CD4-positive, alpha-beta memory T cell (primary cell): ENCODE measurements at places on chromosomes 16 and 17. TPM values are rescaled to one million over a fixed set of nuclear protein-coding genes. Genes with fewer than 3 reads are reported as not detected.
A peak's percentile ranks its signal among the peaks of the same experiment; 100 is the strongest.

GRCh38 chr16:68296693-68297092, 14.1 kb downstream of the SLC7A6OS start:
- H3K4me3 ChIP-seq, result no peak overlapping the region
- H3K27me3 ChIP-seq, result no peaks in the 10 kb centered on the region
- H3K27ac ChIP-seq, result no peak overlapping the region
- H3K4me1 ChIP-seq, result peaks cover 13% of the 10 kb centered on the region

GRCh38 chr17:56754523-56755208, 79.1 kb downstream of the C17orf67 start:
- no peak overlapping the region for H3K4me3 ChIP-seq
- no peak overlapping the region for H3K27ac ChIP-seq
- DNase-seq, result no peak
- H3K27me3 ChIP-seq, result no peaks in the 10 kb centered on the region

DNA sequence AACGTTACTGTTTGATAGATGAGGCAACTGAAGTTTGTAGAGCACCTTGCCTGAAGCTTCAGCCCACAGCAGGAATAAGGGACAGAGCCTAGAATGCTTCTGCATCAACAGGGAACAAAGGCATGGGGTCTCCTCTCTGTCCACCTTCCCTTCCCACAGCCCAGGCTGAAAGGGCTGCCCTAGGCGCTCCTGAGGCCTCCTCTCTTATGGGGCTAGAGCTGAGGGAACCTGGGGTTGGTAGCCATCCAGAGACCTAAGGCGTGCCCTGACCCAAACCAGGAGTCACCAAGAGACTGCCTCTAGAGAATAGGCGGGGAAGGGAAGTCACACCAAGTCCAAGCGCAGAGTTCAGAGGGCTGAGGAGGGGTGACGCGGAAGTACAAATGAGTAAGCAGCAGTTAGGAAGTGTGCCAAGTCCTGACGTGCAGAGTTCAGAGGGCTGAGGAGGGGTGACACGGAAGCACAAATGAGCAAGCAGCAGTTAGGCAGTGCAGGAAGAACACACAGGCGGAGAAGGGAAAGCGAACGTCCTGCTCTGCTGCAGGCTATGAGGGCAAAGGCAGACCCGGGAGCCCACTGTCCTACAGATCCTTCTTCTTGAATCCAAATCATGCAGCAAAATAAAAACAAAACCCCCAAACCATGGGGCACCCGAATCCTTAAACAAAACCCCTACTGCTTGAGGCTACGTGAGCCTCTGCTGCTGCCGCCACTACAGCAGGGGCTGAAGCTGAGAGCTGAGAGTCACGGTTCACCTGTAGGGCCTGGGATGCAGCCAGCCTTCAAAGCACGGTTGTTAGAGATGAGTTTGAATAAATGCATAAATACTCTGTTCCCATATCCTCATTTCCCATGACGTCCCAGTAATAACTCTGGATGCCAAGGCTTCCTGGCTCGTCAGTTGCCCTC, 2.7 kb upstream of the SPG7 start:
- peak overlapping the region; percentile 27 for H3K4me3 ChIP-seq
- peaks cover 2% of the 10 kb centered on the region for H3K36me3 ChIP-seq
- peaks cover 40% of the 10 kb centered on the region for H3K4me1 ChIP-seq
- DNase-seq, result peak; percentile 96

The RGS9 gene
- 0.67 TPM for total RNA-seq

- DNase-seq, result no peak
- H3K36me3 ChIP-seq, result no peaks in the 10 kb centered on the region
- no peak overlapping the region for H3K4me3 ChIP-seq
- H3K27ac ChIP-seq, result no peak overlapping the region
- H3K4me1 ChIP-seq, result peaks cover 10% of the 10 kb centered on the region
Measured at GRCh38 chr16:12097523-12098428, 121.2 kb downstream of the SNX29 start.

The CCR7 gene
- 269 TPM for total RNA-seq

GRCh38 chr16:68355447-68356248, 44.8 kb downstream of the PRMT7 start:
- DNase-seq, result no peak
- H3K36me3 ChIP-seq, result peaks cover 19% of the 10 kb centered on the region
- peaks cover 40% of the 10 kb centered on the region for H3K4me1 ChIP-seq
- no peaks in the 10 kb centered on the region for H3K27me3 ChIP-seq

DNA sequence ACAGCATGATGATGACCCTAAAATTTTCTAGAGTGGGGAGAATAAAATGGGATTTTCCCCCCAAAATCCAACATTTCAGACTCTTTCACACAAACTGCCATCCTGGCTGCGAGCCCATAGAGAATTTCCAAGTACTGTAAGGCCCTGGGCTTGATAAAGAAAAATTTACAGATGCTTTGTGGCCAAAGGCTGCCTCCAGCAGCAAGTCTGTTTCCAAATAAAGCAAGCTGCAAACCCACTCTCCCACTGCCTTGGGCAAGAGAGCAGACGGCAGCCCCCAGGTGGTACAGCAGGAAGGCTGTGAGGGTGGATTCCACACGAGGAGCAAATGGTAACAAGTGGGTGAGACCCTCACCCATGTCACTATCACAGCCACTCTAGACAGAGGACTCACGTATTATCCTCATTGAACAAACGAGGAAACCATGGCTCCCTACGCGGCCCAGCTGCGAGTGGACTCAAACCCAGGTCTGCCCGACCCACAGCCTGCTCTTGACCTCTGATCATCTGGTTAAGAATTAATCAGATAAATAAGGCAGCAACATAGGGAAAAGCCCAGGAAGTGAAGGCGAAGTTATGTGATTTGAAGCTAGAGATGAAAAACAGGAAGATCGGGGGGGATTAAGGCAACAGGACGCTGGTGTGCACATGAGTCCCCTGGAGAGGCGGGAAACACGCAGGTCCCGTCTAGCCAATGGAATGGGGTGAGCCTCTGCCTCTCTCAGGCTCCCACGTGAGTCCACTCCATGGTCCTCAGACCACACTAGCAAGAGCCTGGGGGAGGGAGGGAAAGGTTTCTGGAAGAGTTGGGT, 37.4 kb downstream of the AXIN2 start:
- H3K36me3 ChIP-seq, result peaks cover 4% of the 10 kb centered on the region
- no peak overlapping the region for H3K27ac ChIP-seq
- peaks cover 33% of the 10 kb centered on the region for H3K4me1 ChIP-seq
- no peaks in the 10 kb centered on the region for H3K27me3 ChIP-seq
- H3K4me3 ChIP-seq, result peak overlapping the region; percentile 30

The CD79B gene
- total RNA-seq, result 16.4 TPM

DNA sequence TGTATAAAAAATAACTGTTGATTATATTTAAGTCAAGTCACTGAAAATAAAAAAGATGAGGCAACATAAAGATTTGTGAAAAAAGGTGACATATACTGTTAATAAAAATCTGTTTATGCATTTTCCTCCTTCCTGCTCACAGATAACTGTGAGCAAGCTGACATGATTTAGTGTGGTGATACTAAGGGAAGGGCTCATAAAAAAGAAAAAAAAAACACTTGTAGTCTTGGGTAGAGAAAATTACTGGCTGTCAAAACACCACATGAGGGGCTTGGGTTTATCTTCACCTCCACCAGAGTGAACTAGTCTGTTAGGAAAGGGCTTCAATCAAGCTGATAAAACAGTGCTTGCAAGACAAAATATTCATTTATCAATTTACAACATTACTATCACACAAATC, 247.6 kb downstream of the CNTNAP4 start:
- no peak for DNase-seq
- no peak overlapping the region for H3K27ac ChIP-seq
- no peaks in the 10 kb centered on the region for H3K27me3 ChIP-seq
- no peaks in the 10 kb centered on the region for H3K36me3 ChIP-seq

DNA sequence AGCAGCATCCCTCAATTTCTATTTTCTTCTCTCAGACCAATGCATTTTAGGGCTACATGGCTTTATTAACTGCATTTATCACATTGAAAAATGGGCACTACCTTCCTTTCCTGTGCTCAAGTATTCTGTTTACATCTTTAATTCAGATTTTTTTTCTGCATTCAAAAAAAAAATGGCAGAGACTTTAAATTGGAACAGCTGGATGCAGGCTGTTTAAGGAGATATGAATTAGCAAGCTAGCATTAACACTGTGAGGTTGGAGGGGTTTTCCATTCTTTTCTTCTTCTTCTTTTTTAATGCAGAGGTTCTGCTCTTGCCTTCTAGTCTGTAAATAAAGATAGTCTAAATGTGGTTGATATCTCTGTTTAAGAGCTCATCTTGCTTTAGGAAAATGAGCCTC, 242.9 kb upstream of the RBFOX1 start:
- no peaks in the 10 kb centered on the region for H3K4me1 ChIP-seq
- no peak overlapping the region for H3K4me3 ChIP-seq
- H3K27me3 ChIP-seq, result no peaks in the 10 kb centered on the region
- H3K36me3 ChIP-seq, result no peaks in the 10 kb centered on the region
- no peak overlapping the region for H3K27ac ChIP-seq
- no peak for DNase-seq

The AOC2 gene
- 2.7 TPM for total RNA-seq

DNA sequence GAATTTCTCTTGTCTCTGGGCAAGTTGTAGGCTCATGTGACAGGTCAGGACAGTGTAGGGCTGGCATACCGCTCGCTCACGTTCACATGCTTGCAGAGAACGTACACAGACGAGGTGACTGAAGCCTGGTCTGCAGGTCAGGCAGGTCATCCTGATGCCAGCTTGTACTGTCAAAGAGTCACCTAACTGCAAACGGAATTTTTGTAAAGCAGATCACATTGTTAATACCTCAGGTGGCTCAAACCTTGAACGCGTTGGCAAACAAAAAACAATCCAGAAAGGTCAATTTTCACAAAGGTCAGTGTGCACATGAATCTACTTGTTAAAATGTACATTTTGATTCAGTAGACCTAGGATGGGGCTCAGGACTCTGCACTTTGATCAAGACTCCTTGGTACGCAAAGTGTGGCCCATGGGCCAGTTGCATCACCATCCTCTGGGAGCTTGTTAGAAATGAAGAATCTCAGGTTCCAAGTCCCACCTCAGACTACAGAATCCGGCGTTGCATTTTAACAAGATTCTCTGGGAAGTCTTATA, 28.6 kb downstream of the ANKRD40 start:
- H3K4me1 ChIP-seq, result no peaks in the 10 kb centered on the region
- H3K27ac ChIP-seq, result no peak overlapping the region
- no peak overlapping the region for H3K4me3 ChIP-seq
- no peaks in the 10 kb centered on the region for H3K36me3 ChIP-seq

DNA sequence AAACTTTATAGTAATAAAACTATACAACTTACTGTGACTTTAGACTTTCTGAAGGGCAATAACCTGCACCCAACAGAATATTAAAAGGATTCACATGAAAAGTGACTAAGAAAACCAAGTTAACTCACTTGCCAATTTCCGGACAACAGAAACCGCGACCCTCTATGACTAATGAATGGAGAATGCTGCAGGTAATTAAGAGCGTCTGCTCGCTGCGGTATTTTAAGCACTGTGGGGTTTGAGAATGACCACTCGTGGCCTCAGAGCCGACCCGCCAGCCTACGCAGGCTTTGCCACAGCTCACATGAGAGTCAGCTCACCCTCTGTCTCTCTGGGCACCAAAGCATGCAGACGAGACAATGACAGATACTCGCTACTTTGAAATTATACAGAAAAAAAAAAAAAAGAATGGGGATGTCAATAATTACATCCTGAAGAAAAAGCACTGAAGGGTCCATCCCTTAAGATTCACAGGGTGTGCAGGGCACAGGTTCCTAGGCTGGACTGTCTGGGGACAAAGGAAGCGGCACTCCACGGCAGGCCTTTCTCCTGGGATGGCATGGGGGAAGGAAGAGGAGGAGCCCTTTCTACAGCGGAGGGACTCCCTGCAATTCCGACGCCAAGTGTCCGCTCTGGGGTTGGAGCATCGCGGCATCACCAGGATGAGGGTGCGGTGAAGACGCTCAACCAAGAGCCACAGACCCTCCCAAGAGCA, 35.0 kb downstream of the ZCCHC14 start:
- no peak overlapping the region for H3K4me3 ChIP-seq
- H3K36me3 ChIP-seq, result peaks cover 5% of the 10 kb centered on the region
- H3K27ac ChIP-seq, result no peak overlapping the region
- no peaks in the 10 kb centered on the region for H3K27me3 ChIP-seq
- no peak for DNase-seq

The PLLP gene
- 1.6 TPM for total RNA-seq

DNA sequence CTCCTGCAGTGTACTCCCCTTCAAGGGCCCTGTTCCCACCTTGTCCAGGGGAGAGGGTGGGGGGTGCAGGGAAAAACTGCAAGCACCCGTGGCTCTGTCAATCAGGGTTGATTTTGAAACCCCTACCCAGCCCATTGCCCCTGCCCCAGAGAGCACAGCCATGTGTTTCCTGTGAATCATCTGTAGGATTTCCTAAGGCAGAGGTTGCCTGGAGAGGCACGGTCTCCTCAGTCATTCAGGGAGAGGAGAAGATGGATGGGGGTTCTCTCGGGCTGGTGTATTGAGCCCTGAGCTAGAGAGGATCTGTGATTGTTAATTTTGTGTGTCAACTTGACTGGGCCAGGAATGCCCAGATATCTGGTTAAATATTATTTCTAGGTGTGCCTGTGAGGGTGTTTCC, 3.5 kb upstream of the AGRP start:
- DNase-seq, result no peak
- no peak overlapping the region for H3K4me3 ChIP-seq

GRCh38 chr17:56939869-56940484, 20.9 kb downstream of the COIL start:
- H3K4me1 ChIP-seq, result no peaks in the 10 kb centered on the region
- H3K27me3 ChIP-seq, result no peaks in the 10 kb centered on the region
- H3K4me3 ChIP-seq, result no peak overlapping the region
- peak; percentile 57 for DNase-seq
- H3K36me3 ChIP-seq, result peaks cover 29% of the 10 kb centered on the region
- H3K27ac ChIP-seq, result no peak overlapping the region
